ENCODE measurements at places on chromosomes 3 and 15.

DNA sequence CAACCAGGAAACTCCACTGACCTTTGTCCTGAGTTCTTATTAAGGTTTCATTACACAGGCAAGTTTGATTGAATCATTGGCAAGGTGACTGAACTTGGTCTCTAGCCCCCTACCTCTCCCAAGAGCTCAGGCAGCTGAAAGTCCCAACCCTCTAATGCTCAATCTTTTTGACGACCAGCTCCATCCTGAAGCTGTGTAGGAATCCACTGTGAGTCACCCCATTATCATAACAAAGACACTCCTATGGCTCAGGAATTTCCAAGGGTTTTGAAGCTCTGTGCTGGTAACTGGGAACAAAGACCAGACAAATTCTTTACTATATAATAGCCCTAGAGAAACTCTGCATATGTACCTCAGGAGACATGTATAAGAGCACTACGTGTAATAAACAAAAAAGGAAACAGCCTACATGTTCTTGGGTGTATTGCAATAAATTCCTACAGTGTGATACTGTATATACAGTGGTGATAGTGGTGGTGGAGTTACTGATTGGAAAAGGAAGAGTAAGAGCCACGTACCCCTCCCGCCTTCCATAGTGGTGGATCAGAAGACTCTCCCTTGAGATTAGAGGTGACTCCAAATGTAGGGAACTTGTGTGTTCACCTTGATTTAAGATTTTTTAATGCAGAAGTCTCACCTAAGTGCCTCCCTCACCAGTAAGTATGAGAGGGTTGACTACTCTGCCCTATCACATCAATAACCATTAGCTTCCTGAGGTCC is 116.6 kb downstream of the ST8SIA2 start:
- no peak for DNase-seq

- no peak for DNase-seq
Measured at GRCh38 chr3:38149708-38150107, 11.2 kb downstream of the MYD88 start.

DNA sequence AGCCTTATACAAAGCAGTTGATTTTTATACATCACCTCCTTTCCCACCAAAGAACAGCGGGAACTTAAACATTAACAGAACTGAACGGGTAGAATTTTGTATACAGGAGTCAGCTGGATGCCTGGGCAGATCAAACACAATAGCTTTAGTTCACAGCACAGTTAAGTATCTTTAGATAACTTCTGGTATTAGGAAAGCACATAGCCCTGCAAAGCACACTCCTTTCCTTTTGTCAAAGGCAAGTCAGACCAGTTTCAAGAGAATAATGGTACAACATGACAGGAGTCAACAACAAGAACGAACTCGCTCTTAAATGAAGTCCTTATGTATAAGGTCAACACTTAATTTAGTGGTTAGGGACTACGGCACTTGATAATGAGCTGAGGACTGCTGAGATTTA is 26.3 kb downstream of the ABCC5 start:
- no peak for DNase-seq

GRCh38 chr15:66868918-66869317 is 166.9 kb downstream of the SMAD6 start:
- DNase-seq, result no peak

DNA sequence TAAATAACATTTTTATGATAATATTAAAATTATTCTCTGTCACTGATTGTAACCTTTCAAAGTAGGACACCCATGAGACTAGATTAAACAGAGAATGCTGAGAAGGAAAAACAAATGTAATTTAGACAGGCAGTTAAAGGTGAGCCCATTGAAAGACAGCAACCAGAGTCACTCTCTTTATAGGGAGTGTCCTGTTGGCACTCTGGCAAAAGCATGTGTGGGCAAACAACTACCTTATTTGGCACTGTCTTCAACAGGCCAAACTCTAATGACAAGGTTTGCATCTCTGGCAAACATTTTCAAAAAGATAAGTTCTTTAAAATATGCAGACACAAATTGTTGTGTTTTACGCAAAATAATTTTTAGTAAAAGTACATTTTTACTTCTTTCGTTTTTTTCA is 29.8 kb downstream of the NFKBIZ start:
- DNase-seq, result no peak

DNA sequence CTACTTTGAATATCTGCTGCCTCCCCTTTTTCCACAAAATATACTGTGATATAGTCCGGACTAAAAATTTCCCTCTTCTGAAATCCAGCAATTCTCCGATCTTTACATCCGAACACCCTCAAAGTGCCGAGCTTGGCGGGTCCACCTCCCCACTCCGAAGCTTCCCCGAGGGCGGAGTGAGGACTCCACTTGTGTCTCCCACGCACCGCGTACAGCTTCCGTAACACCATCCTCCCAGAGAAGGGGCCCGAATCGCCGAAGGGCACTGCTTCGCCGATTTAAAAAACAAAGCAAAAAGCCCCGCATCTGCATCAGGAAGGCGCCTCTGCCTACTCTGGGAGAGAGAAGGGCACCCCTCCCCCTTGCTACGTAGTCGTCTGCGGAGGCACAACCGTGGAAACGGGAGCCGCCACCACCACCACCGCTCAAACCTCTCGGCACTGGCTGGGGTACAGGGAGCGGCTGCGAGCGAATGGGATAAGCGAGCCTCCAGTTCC is 551 bp downstream of the NCBP2 start:
- DNase-seq, result peak; percentile 62

DNA sequence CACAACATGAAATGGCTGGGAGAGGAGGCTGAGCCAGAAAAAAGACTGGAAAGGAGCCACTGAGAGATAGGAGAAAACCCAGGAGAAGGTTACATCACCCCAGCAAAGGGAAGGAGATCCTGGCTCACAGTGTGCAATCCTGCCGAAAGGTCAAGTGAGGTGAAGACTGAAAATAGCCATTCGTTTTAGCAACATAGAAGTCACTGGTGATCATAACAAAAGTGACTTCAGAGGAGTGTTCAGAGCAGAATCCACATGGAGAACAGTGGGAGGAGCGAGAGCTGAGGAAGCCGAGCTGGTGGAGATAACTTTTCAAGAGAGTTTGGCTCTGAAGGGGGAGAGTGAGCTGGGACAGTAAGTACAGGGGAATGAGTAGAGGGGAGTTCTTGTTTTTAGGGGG is 5.4 kb upstream of the HEG1 start:
- peak; percentile 92 for DNase-seq

All from EH (cell line).